NCI-H69 (cell line): ENCODE measurements at places on chromosomes 2 and 18.

GRCh38 chr2:162887087-162887486, 48.5 kb upstream of the KCNH7 start:
- DNase-seq, result no peak

GRCh38 chr2:219243291-219243761, 1.9 kb downstream of the GLB1L start:
- no peak for DNase-seq

DNA sequence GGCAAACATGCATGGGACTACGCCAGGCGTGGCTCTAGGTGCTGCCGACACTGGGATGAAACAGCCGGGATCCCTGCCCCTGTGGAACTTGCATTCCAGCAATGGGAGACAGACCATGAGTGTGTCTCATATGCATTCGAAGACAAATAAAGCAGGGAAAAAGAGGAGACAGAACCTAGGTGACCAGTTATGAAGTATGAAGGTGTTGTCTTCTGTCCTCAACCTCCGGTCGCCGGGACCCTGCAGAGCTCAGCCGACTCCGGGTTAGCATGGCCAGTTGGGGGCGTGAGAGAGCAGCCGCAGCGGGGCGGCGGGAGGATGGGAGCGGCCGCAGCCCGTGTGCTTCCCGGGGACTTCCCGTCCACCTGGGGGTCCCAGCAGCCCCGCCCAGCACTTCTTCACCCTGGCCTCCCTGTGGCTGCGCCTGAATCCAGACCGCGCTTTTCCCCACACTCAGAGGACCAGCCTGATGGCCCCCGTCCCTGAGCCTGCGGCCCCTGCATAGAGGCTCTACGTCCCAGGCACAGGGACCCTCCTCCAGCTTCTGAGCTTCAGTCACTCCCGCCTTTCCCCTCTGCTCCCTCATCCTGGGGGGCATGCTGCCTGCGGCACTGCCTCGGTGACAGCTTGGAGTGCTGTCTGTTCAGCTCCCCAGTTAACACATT, 11.4 kb downstream of the ID2 start:
- DNase-seq, result peak; percentile 63

DNA sequence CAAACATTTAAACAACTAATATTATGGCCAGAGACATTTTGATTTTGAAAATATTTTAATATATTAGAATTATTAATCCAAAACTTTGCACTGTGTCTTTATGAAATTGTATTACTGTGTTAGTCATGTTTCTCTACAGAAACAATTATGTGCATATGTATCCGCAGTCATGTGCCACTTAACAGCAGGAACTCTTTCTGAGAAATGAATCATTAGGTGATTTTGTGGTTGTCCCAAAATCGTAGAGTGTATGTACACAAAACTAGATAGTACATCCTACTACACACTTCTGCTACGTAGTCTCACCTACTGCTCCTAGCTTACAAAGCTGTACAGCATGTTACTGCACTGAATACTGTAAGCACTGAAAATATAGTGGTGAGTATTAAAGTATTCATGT, 479.2 kb upstream of the DSEL start:
- DNase-seq, result no peak

- DNase-seq, result peak; percentile 13
Observed at GRCh38 chr2:199810422-199811171, 40.4 kb downstream of the FTCDNL1 start.

DNA sequence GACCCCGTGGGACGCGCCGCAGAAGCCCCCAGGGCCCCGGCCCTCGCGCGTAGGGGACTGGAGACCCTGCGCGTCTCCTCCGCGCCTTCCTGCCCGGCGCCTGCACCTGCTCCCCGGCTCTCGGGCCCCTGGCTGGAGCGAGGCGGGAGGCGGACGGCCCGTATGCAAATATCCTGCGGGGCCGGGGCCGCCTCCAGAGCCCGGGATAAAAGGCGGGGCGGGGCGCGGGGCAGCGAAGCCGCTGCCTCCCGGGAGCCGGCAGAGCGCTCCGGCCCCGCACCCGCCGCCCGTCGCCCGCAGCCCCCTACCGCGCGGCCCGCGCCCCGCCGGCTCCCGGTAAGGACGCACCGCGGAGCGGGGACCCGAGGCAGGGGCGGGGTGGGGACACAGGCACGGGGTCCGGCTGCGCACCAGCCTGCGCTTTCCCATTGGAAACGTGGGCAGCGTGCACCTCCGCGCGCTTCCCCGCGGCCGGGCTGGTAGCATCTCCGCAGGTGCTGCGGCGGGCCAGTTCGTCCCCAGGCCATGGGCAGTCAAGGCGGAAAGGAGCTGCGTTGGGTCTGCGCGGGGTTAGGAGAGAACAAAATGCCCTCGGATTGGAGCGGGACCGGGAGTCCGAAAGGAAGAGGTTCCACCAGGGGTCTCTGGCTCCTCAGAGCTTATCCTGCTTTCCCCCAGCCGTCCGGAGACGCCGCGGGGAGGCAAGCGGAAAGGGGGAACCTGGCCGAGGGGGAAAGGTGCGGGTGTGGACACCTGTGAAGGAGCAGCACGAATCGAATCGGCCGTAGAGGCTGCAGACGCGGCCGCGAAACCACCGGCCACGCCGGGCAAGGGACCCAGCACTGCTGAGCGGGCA, at the start of gene ATP6V1C2:
Gene ATP6V1C2, plus strand, starts transcription at position 235 of the 856 bp plus-strand sequence. CDS start 1,220 bp downstream, outside the sequence.
- peak; percentile 40 for DNase-seq

GRCh38 chr2:235116885-235117492, 165.2 kb downstream of the SH3BP4 start:
- peak; percentile 55 for DNase-seq

- peak; percentile 86 for DNase-seq
Observed at GRCh38 chr18:25503567-25504081, 151.7 kb upstream of the ZNF521 start.

- no peak for DNase-seq
Observed at GRCh38 chr2:176149481-176149938, 1.8 kb upstream of the HOXD4 start.

GRCh38 chr2:136117391-136117841, 533 bp downstream of the CXCR4 start:
- DNase-seq, result peak; percentile 76

DNA sequence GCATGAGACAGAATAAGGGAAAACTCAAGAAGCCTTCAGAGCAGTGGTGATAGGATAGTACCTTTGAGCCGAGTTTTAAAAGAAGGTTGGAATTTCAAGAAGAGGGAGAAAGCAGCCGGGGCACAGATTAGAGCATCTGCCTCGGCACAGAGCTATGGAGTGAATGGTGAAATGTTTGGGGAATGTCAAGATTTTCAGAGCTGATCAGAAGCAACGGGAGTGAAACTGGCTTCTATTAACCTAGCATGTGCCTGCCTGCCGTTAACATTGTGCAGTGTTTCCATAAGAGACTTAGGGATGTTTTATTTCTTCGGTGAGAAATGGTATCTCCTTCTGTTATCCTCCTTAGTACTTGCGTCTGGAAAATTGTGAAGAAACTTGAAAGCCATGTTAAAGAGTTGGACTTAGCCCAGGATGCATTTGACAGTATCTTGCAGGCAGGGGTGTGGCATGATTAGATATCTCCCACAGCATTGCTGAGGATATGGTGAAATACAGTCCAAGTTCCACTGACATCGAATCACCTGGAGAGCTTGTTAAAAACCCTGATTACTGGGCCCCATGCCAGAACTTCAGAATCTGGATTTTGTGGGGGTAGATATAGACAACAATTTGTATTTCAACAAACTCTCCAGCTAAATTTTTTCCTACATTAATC, 96.8 kb upstream of the PPP1CB start:
- no peak for DNase-seq

GRCh38 chr2:143808166-143808565, 678.9 kb downstream of the ARHGAP15 start:
- DNase-seq, result peak; percentile 6

GRCh38 chr2:160289831-160290230, 89.8 kb upstream of the ITGB6 start:
- no peak for DNase-seq

- no peak for DNase-seq
Observed at GRCh38 chr2:69054431-69054830, 41.5 kb downstream of the ANTXR1 start.

DNA sequence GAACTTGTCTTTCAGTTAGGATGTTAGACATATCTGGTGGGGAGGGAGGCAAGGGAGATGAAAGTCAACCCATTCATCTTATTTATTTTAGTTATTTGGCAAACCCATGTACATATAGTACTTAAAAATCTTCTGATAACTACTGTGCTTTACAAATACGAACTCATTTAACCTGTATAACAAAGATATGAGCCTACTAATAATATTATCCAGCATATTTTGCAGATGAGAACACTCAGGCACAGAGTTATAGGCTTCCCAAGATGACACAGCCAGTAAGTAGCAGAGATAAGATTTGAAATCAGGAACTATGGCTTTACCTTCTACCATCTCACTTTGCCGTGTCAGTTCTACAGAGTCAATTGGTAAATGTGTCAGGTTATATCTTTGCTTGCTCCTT, 262.6 kb upstream of the DOK6 start:
- DNase-seq, result no peak

GRCh38 chr2:125471963-125472362, 1184.0 kb upstream of the GYPC start:
- no peak for DNase-seq

GRCh38 chr2:31236433-31237205, 2.7 kb downstream of the EHD3 start:
- DNase-seq, result no peak

- no peak for DNase-seq
Observed at GRCh38 chr2:100822587-100823248, 2.8 kb downstream of the NPAS2 start.

GRCh38 chr2:181308766-181309515, 148.2 kb upstream of the ITGA4 start:
- no peak for DNase-seq

DNA sequence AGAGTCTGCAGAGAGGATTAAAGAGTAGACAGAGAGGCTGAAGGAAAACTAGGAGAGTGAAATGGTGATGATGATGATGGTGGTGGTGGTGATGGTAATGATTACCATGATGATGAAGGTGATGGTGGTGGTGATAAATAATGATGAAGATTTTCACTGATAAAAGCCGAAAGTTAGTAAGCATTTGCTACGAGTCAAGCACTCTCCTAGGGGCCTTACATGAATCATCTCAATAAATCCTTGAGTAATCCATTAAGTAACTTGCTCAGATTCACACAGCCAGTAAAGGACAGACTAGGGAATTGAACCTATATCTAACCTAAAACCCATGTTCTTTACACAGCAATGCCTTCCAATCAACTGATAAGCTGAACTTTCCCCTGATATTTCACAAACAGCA, 106.7 kb upstream of the PGAP1 start:
- no peak for DNase-seq

DNA sequence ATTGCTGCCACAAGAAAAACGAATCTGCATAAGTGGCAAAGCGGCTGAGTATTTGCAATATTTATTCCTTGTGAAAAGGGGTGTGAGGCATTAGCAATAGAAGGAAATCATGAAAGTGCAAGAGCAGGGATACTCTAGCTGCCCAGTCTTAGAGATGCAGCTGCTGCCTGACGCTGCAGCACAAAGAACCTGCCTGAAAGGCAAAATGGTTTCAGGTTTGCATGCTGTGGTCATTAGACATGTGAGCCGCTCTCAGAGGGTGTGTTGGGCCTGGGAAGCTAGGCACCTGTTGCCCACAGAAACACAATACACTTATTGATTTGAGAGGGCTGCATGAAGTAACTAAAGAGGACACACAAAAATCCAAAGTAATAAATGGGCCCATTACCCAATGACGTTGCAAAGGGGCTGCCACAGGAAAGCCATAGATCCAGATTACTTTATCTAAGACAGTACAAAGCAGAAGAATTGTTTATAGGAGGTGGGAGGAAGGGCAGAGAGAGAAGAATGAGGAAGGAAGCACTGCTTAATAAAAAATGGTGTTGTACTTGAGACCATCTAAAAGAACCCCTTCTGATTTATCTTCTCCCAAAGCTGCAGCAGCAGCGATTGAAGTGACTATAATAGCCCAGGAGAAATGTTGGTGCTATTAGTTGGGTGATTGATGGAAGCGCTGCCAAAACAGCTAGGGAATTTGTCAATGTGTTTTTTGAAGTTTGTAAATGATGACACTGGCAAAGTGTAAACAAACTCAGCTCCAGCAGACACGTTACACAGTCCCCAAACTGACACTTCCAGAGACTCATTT, 492.4 kb upstream of the ACVR2A start:
- DNase-seq, result peak; percentile 78

DNA sequence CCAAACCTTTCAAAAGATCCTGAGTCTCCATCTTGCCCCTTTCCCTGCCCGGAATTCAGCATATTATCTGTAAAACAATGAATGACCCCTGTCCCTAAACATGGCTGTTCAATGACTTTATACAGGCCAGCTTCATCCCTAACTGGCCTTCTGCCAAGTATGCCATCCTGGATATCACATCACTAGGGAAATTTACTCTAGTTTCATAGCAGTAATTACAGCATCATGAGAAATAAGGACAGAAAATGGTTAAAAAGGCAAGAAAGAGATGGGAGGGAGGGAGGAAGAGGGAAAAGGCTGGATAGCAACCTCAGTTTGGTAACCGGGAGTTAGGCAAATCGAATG, 4.4 kb downstream of the MBOAT2 start:
- peak; percentile 44 for DNase-seq

DNA sequence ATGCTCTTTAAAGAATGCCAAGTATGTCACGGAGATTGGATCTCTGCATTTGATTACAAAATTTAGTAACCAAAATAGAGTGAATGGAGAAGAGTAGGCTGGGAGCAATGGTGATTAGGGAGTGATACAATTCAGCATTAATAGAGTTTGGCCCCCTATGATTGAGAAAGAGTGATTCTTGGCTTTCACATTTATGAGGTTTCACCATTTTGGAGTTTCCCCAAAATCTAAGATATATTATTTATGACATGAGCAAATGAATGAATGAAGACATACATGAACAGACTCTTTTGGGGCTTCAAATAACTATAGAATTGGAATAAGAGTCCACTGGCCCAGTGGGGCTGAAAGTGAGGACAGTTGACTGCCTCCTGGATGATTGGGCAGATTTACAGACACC, 255.2 kb downstream of the LPIN1 start:
- DNase-seq, result no peak

DNA sequence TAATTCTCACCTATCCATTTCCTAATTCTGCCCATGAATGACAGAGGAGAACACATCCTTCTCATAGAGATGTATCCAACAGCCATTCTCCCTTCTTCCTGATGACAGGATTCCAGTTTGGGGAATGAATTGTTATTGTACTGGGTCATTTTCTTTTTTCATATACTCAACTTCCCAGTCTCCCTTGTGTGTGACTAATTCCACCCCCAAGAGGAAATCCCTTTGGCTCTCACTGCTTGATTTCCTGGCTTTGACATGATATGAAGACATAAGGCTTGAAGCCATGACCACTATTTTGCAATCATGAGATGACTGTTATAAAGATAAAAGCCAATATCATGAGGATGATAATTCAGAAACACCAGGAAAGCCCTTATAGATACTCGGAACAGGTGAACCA, 384.7 kb upstream of the ACVR2A start:
- no peak for DNase-seq

GRCh38 chr2:163732727-163733126, 3.1 kb downstream of the FIGN start:
- peak; percentile 77 for DNase-seq

GRCh38 chr18:37298816-37299215, 266.8 kb downstream of the CELF4 start:
- peak; percentile 64 for DNase-seq
